ENCODE measurements at places on chromosomes 13 and 19.

- no peak for DNase-seq
Observed at GRCh38 chr13:91574766-91575165, 176.3 kb downstream of the GPC5 start.

DNA sequence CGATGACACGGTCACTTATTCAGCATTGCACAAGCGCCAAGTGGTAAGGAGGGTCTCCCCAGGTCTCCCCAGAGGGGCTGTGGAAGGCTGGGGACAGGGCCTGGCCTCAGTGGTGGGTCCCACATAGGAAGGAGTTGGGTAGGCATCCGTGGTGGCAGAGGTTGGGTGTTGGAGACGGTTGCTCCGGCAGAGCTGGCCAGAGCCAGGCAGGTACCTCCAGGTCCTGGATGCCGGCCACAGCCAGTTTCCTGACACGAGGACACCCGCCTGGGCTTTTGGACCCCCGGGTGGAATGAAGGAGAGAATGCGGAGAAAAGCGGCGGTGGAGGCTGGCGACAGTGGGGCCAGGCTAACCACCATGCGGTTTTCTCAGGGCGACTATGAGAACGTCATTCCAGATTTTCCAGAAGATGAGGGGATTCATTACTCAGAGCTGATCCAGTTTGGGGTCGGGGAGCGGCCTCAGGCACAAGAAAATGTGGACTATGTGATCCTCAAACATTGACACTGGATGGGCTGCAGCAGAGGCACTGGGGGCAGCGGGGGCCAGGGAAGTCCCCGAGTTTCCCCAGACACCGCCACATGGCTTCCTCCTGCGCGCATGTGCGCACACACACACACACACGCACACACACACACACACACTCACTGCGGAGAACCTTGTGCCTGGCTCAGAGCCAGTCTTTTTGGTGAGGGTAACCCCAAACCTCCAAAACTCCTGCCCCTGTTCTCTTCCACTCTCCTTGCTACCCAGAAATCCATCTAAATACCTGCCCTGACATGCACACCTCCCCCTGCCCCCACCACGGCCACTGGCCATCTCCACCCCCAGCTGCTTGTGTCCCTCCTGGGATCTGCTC, 1.3 kb upstream of the FFAR1 start:
- peak; percentile 19 for DNase-seq

DNA sequence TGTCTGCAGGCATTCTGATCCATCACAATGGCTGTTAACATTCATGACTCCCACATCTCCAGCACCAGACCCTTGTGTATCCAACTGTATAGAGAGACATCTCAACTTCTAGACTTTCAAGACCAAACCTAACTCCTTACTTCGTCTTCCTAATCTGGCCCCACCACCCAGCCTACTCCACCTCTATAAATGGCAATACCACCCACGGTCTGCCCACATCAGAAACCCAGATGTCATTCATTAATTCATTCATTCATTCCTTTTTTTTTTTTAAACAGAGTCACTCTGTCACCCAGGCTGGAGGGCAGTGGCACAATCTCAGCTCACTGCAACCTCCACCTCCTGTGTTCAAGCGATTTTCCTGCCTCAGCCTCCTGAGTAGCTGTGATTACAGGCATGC, 10.4 kb downstream of the GPR42 start:
- no peak for DNase-seq

DNA sequence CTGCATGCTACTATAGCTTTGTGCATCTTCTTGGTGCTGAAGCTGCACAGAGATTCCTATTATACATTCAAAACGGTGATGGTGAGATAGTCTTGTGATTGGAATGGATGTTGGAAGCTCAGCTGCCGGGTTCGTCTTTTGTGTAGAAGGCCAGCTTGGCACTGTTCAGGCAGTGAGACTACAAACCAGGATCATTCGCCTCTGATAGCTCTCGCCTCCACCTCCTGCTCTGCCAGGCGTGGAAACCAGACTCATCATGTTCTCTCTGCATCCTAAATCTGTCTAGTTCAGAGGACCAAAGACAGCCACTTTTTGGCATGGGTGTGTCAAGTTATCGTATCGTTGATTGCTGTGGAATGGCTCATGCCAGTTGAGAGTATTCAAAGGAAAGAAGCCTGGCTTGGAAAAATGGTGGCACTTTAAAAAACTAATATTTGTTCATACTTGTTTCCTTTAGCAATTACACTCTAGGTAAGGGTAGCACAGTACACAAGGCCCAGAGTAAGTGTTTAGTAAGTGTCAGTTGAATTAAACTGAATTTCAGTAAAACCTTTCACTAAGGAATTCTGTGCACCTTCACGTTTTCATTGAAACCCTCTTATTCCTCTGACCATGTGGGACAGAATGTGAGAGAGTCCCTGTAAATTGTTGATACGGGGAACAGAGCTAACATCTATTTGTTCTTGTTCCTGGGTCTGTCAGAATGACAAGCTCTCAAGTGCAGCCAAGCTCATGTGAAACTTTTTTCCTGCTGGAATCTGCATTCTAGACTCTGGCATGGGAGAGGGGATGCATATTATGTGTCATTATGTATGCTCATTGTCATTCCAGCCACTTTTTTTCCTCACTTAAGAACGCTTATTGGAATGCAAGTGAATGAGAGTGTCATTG, 69.8 kb downstream of the DPY19L3 start:
- no peak for DNase-seq

GRCh38 chr19:43966079-43966694, 15.2 kb downstream of the ZNF221 start:
- no peak for DNase-seq

DNA sequence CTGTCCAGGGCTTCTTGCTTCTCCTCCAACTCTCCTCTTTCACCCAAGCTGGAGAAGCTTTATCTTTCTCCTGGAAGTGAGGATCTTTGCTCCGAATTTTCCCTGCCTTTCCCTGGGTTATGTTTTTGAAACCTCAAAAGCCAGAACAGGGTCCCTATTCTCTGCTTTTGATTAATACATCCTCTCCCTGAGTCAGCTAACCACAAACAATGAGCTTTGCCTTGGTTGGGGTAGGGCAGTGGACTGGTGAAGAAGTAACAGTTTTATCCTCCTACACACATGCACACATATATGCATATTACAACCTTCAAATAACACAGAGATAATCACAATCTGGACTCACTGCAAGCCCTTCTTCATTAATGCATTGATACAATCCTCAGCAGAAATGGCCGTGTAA, 44.6 kb downstream of the DLEU7 start:
- no peak for DNase-seq

DNA sequence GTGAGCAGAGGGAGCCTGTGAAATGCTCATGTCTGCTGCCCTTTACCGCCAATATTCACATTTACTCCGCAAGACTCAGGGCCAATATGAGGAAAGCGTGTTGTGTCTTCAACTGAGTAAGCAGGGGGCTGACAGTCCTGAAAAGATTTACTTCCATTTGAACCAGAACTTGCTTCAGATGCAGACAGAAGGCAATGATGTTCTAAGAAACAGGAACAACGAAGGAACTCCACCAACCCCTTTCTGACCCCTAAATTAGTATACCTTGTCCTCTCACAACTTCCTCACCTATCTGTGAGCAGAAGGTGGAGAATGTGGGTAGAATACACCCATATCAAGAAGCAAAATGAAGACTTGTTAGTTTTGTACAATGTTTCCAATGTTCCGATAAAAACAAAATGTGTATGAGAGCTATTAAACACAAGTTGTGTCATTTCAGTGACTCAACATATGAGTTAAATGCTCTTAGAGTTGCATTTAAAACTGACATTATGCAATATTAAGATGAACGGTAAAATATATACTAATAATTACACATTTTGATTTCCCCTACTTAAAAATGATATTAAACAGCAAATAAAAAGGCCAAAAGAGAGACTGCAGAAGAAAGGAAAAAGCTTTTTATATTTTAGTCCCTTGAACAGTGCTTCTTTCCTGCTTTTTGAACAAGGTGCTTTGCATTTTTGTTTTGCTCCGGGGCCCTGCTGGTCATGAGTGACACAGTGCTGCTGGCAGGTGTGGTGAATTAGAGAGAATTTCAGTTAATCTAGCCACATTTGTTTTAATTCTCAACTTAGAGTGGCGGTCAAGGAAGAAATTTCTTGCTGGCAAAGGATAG, 16.0 kb downstream of the TMEM272 start:
- no peak for DNase-seq

DNA sequence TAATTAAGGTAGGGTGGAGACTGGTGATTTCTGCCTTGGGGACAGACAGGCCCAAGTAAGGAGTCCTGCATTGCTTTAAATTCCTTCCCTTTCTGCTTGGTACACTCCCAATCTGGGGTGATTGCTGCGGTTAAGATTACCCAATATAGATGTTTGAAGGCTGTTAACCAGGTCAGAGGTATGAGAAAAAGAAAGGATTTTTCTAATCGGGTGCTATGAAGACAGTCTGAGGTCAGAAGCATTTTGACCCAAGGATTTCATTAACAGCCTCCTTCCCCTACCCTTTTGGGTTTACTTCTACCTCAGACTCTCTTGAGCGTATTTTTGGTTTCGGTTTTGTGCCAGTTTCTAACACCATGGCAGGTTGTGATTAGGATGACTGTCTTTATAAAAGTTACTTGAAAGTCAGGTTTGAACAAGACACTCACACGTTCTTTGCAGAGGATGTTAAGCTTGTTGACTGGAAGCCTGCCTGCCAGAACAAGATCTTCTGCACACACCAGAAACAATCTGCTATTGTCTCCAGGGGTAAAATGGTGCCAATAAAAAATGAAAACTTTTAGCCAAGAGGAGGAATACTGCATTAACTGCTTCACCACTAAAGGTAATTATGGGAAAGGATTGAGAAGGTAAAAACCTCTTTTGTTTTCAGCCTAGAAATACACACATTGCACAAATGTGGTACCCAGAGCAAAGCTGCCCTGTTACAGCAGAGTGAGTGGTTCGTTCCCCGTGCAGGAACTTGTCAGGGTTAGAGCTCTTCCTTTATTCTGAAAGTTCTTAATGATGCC, 108.8 kb downstream of the NDFIP2 start:
- DNase-seq, result no peak

- no peak for DNase-seq
Observed at GRCh38 chr19:590396-590745, 690 bp downstream of the HCN2 start.

All from H9 (cell line).